Choroid plexus epithelial cell (primary cell): ENCODE measurements at places on chromosomes 3 and 15.
A peak's percentile ranks its signal among the peaks of the same experiment; 100 is the strongest.

- no peak for DNase-seq
These were observed 8.6 kb upstream of the CERS3 start for GRCh38 chr15:100537331-100537730.

- no peak for DNase-seq
These were observed 23.7 kb downstream of the STAG1 start for GRCh38 chr3:136728473-136728872.

DNA sequence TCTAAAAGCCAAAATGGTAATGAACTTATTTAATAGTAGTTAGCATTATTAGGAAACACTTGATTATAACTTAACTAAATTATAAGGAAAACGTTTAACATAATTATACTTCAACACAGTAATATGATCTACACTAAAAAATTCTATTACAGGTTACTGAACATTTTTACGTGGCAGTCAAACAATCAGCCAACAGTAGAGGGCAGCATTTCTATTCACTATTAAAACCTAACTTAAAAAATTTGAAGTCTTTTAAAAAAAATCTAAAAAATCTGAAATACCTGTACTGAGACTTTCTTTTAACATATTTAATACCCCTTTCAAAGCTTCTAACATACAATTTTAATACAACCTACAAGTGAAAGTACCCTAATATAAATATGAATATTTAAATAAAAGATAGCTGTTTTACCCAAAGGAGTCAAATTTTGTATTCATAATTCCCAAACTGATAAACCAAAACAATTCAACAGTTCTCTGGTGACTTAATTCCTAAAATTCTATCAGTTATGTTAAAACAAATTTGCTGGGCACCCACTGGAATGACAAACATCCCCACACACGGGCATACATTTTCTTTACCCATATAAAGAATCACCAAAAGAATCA is 41.5 kb downstream of the DLG1 start:
- peak; percentile 76 for DNase-seq

GRCh38 chr3:30342318-30343060 is 263.9 kb upstream of the TGFBR2 start:
- peak; percentile 93 for DNase-seq

GRCh38 chr3:74115906-74116305 is 491.2 kb upstream of the PDZRN3 start:
- DNase-seq: no peak

GRCh38 chr3:18507333-18507732 is 82.2 kb upstream of the SATB1 start:
- no peak for DNase-seq

- DNase-seq: no peak
These were observed 90.9 kb upstream of the AGBL1 start for GRCh38 chr15:85988741-85989140.

GRCh38 chr3:76035117-76035516 is 249.8 kb upstream of the ZNF717 start:
- DNase-seq: no peak

DNA sequence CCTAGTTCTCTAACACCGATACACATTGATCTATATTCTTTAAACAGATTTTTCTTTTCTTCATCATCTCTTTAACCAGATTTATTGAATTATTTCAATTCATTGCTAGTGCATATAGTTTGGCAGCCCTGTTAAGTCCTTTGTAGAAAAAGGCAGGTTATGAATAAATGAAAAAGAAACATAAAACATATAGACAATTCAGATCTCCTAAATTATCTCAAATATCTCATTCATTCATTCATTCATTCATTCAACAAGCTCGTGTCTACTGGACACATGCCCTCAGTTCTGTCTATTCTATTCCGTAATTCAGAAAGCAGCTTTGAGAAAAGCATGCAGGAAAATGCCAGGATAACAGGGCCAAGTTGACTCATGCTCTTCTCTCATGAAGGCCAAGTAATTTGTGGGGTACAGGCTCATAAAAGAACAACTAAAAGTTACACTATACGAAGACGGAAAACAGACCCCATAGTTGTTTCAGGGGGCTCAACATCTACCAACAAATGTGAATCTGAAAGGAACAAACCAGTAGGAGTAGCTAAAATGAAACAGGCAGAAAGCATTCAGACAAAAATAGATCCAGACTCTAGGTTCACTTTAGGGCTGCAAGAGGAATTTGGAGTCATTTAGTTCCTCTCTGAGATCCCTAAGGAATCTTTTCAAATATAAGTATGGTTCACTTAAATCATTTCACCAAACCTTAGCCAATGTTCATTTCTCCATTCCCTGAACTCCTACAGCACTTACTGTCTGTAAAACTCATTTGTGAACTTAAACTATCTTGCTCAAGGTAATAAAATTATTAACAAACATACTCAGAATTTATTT is 7.5 kb downstream of the ZNF148 start:
- DNase-seq: peak; percentile 18

GRCh38 chr3:187210545-187211327 is 13.4 kb downstream of the RTP1 start:
- peak; percentile 29 for DNase-seq

DNA sequence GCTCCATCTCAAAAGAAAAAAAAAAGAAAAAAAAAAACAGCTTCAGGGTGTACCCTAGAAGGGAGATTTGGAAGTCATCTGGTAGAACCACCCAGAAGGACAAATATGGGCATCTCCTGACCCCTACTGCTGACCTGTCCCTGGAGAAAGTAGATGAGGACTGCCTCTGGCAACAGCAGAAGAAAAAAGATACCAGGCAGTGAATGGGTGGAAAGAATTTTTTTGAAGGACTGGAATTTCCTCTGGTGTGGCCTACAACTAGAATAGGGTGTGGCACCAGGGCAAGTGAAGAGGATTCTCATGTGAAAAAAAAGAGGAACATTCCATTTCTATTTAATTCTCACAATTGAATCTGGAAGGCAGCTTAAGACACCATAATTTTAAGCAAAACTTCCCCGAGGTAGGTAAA is 3.1 kb downstream of the ANXA2 start:
- DNase-seq: peak; percentile 60

GRCh38 chr3:42556089-42556632 is 25.6 kb downstream of the SEC22C start:
- DNase-seq: no peak

- DNase-seq: no peak
These were observed at the start of gene POPDC2 for GRCh38 chr3:119660474-119661440. Gene POPDC2, minus strand, starts transcription at chr3:119660589. Its CDS starts 166 bp downstream, at chr3:119660423.

DNA sequence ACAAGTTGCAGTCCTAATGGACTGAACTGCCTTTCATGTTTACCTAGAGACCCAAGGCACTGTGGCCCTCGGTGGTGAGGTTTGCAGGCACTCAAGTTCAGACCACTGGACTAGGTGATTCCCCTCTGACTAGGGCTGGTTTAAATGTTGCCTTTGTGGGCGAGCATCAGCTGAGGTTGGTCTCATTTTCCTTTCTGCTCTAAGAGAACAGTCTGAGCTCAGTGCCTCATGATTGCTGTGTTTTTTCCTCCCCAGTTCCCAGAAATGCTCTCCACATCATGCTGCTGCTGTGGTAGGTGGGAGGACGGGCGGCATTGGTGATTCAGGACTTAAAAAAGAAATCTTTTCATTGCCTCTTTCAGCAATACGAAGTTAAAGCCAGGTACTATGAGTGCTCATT is 237.2 kb downstream of the MBNL1 start:
- no peak for DNase-seq

GRCh38 chr3:25355034-25355885 is 72.8 kb upstream of the RARB start:
- peak; percentile 33 for DNase-seq

DNA sequence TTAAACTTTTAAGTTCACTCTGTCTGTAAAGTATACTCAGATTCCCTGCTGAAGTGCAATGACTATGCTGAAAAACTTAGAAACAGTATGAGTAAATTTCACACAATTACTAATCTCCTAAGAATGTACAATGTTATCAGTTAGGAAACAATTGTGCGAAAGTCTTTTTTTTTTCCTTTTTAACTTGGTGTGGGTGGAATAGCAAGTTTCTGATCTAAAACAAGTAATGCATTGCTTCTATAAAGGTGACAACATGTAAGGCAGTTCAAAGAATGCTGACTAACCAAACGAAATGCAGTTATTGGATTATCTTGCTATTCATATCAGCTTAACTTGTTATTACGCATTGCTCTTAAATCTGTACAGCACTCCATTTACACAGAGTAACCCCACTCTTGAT is 19.3 kb upstream of the SLC12A8 start:
- peak; percentile 85 for DNase-seq

- DNase-seq: no peak
These were observed 75.3 kb upstream of the RPL35A start for GRCh38 chr3:197874653-197875052.

- peak; percentile 78 for DNase-seq
These were observed 57.2 kb downstream of the NIPA2 start for GRCh38 chr15:22895465-22896190.
